ENCODE measurements at places on chromosomes 4 and X. TPM values are rescaled to one million over a fixed set of nuclear protein-coding genes. Genes with fewer than 3 reads are reported as not detected.

DNA sequence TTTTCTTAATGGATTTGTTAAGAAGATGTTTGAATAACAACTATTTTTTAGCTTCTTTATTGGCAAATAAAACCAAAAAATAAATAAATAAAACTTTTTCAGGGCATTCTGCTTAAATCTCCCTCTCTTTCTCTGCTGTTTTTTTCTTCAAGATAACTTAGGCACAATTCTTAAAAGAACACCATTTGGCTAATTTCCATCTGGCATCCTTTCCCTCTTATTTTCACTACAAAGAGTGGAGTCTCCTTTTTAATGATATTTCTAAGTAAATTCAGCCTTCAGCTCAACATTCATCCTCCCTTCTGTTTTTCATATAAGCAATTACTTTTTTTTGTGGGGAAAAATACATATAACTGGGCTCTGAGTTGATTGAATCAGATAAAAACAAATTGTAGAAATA is 88.1 kb downstream of the PCDH7 start:
- DNase-seq, result no peak

DNA sequence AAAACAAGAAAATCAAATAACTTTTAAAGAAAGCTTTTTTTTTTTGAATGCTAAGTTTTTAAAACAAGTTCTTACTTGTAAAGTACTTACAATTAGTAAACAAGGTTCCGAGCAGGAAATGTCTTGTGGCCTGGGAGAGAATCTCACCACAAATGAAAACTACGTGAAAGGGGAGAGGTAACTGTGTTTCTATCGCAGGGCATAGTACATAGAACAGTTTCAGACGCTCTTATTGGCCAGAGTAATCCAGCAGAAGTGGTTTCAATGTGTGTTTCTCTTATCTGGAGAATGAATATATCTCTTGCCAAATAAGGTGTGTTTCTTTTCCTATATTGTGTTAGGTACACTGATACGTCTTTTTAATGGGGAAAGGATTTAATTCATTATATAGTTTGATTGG is at the start of gene PLAC8:
Gene PLAC8, minus strand, starts transcription at position 154 of the 400 bp plus-strand sequence. CDS start 6,808 bp downstream, outside the sequence.
- peak; percentile 79 for DNase-seq

DNA sequence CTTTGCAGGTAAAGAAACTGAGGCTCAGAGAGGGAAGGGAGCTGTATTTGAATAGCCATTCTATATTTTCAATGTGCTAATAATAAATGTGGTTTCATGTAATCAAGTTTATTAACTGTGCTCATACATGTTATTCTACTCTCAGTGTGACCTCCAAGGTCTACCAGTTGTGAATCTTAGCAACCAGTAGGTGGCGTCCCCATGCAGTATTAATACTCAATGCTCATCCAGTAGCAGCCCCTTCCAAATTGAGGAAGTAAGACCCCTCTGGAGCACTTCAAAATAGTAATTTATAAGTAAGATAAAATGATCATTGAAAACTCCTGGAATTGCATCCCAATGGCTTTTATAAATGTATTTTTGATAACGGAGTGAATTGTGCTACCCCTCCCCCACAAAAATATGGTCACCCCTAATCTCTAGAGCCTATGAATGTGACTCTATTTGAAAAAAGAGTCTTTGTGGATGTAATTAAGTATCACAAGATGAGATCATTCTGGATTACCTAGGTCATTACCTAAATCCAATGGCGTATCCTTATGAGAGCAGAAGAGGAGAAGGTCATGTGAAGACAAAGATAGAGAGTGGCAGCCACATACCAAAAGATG is 20.4 kb upstream of the SEPSECS start:
- DNase-seq, result no peak

GRCh38 chr4:176090115-176090514 is 24.5 kb downstream of the WDR17 start:
- DNase-seq, result no peak

GRCh38 chr4:1809754-1810502 is 16.8 kb downstream of the FGFR3 start:
- peak; percentile 24 for DNase-seq

- no peak for DNase-seq
These were observed 19.0 kb upstream of the MAGEB2 start for GRCh38 chrX:30196322-30196721.

DNA sequence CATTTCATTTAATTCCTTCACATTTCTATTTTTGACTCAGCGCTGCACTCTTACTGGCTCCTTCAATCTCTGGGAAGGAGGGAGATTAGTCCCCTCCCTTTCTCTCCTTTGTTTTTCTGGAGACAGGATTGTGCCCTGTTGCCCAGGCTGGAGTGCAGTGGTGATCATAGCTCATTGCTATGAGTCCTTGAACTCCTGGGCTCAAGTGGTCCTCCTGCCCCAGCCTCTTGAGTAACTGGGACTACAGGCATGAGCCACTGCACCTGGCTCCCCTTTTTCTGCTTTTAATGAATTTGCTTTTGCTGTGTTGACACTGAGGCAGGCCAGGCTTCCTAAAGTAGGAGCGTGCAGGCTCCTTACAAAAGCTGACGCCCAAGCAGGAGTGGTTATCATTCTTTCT is 10.5 kb downstream of the TBC1D14 start:
- DNase-seq, result no peak

GRCh38 chrX:42432552-42432951 is 345.4 kb downstream of the PPP1R2C start:
- DNase-seq, result no peak

DNA sequence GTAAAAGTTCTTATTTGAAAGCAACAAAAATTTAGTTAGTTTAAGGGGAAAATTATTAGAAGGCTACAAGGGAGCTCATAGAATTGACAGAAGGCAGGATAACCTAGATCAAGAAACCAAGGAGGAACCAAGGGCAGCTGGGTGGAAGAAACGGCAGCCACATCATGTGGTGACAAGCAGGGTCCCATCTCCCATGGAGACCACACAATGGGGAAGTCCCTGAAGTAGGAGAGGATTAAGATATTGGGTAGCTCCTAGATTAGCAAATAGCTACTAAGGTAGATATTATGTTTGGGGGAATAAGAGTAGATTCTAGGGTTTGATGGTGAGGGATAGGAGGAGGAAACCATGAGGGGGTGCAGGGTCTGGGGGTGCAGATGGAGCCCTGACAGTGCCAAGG is 48.0 kb upstream of the TMEM154 start:
- no peak for DNase-seq

DNA sequence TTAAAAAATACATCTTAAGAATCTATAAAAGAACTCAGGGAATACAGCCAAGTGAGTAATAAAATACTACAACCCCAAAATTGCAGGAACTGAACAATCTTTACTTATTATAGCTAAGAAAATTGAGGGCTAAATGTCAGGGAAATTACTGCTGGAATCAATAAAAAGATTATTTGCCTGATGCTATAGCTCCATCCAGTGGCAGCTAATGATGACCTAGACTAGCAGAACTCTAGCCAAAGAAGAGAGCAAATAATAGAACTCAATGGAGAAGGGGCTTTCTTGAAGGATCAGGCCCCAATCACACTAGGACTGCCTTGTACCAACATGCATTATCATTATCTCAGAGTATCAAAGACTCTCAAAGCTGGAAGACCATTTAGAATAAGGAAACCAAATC is 85.0 kb upstream of the FAM241A start:
- peak; percentile 17 for DNase-seq

DNA sequence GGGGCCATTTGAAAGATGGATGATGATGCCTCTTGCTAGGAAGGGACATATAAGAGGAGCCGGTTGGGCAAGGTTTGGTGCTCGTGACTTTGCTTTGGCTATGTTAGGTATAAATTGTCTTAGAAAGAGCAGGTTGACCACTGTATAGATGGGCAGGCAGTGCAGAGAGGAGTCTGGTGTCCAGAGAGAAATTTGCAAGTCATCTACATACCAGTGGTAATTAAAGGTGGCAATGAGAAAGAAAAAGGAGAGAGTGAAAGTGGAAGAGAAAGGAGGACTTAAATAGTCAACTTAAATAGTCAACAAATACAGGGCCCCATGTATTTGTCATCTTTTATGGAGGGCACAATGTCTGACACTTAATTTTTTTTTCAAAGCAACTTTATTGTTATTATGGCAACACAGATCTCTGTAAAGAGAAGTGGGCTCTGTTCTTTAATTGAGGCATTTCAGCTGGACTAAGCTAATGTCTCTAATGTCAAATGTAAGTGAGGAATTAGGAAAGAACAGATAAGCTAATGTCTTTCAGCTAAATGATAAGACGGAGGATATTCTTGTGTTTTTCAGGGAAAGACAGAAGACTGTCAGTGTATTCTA is 75.4 kb upstream of the ANXA3 start:
- DNase-seq, result no peak

GRCh38 chr4:84849051-84849640 is 117.3 kb downstream of the WDFY3 start:
- DNase-seq, result no peak

DNA sequence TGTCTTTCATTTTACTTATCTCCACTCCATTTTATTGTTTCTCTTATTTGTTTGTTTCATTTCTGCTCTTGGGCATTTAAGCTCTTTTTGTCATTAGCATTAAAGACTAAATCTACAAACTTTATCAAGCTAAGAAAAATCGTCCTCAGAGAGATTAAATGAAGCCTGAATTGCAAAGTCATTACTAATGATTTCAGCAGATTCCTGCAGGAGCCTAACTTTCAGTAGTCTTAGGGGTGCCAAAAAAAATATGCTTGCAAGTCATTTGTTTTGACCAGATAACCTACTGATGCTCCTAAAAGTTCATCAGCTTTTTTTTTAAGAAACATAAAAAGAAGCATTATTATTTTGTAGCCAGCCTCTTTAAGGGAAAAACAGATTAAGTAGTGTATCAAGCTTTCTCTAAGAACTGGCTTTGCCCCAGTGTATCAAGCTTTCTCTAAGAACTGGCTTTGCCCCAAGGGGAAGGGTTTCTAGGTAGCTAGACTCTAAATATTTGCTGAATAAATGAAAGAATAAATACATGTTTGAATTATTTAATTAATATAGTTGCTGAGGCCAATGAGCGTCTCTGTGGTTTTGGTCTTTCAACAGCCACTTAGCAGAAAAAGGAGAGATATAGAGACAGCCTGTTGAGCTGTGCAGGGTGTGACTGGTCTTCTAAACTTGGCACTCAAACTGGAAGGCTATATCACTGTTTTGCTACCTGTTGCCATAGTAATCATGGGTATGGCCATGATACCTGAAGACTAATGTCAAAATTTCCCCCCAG is 174.2 kb downstream of the BTC start:
- DNase-seq, result no peak

DNA sequence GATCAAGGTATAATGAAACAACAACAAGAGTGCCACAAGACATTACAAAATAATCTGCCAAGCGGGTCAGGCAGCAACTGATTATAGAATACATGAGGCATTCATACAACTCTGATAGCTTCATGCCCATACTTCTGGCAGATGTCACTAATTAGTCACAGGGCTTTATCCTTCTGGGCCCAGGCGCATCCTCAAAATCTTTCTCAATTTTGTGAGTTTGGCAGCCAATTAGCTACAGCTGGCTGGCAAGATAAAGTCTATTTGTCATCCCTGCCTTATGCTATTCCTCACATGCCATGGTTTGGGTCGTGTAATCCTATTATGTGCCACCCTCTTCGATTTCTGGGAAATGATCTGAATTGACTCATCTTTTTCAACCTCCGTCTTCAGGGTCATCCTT is 254.3 kb downstream of the PACRGL start:
- no peak for DNase-seq

GRCh38 chrX:86322913-86323312 is 174.7 kb downstream of the DACH2 start:
- DNase-seq, result no peak

- no peak for DNase-seq
These were observed 72.6 kb downstream of the DMD start for GRCh38 chrX:33138677-33139249.

DNA sequence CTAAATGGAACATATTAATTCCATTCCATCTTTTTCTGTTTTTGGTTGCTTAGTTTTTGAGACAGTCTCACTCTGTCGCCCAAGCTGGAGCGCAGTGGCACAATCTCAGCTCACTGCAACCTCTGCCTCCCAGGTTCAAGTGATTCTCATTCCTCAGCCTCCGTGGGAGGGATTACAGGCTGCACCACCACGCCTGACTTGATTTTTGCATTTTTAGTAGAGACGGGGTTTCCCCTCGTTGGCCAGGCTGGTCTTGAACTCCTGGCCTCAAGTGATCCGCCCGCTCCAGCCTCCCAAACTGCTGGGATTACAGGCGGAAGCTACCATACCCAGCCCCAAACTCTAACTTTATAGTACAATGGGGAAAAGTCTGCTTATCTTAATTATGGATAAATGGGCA is 11.2 kb downstream of the HNRNPD start:
- DNase-seq, result no peak

DNA sequence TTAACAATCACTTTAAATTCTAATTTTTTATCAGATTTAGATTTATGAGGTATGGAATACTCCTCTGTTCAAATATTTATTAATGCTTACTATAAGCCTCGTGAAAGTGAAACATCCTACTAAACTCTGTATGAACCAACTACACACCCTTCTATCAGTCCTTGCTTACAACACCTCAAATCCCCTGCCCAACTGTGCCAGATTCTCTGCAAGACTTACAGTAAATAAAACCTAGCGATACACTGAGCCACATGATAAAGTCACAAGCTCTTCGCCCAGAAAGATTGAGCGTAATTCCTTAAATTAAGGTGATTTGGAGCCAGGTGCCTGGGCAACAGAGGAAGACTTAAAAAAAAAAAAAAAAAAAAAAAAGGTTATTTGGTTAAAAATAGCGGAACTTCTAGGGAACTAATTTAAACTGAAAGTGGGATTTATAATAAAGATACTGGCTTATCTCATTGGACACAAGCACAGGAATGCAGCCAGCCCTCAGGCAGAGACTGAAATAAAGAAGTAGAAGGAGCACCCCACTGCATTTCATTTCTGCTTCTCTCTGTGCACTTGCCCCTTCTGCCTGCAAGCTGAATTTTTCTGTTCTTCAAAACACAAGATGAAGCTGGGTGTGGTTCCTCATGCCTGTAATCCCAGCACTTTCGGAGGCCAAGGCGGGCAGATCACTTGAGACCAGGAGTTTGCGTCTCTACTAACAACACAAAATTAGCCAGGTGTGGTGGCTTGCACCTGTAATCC is 17.5 kb upstream of the C4orf36 start:
- no peak for DNase-seq

DNA sequence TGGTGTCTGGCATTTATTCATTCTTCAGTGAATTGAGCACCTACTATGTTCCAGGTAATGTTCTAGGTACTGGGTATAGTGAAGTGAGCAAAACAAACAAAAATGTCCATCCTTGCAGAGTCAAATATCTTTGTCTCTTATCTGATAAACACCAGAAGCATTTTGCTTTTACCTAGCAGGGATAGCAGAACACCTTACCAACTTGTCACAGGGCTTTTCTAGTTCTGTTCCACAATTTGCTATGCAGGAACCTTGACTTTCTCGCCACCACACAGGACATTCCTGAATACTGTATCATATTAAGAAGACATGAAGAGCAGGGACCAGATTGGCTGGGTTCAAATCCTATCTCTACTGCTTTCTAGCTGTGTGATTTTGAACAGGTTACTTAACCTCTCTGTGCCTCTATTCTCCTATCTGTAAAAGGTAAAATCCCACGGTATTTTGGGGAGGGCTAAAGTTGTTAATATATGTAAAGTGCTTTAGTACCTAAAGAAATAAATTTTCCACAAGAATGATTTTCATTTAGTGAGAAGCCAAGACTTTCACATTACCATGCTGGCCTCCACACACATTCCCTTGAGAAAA is 214.5 kb upstream of the S100G start:
- no peak for DNase-seq

The PIR gene
- total RNA-seq, result 19.7 TPM

The SSX3 gene
- total RNA-seq, result not detected

The KLF8 gene
- 0.13 TPM for total RNA-seq

The GNRHR gene
- not detected for total RNA-seq

The NDUFA1 gene
- total RNA-seq, result 252 TPM

The GUCY1B1 gene
- 0.36 TPM for total RNA-seq

The SMS gene
- total RNA-seq, result 172 TPM

The GLOD5 gene
- total RNA-seq, result not detected

The JCHAIN gene
- 0.36 TPM for total RNA-seq
